ENCODE measurements at places on chromosomes 4 and X.

DNA sequence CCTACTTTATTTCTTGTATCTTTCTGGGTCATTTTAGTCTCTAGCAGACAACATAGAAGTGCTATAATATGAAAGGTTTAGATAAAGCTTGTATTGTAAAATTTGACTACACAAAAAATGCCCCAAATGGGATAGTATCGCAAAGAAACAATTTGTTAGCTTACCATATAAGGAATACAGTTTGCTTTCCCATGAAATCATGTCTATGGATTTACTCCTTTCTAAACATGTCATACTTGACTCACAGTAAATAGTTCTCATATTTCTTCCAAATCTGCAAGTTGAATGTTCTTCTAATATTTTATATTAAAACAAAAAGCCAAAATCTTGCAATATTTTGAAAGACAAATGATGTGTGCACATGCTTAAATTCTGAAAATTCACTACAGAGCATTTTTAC is 103.9 kb downstream of the PPA2 start:
- no peak for DNase-seq

DNA sequence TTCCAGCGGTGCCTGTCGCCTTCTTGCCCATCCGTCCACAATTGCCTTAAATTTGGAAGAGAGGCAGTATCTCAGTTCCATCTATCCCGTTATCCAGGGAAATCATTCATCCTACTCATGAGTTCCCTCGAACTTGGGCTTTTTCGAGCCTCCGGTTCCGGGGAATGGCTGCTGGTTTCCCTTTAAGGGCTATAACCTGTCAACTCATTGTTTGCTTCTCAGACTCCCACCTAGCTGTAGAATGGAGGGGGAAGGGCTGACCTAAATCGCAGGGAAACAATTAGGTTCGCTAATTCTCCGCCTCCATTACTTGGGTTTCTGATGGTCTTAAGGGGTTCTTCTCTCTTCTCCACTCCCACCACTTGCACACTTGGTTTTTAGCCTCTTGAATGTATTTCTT is 1.2 kb downstream of the UCHL1 start:
- no peak for DNase-seq

DNA sequence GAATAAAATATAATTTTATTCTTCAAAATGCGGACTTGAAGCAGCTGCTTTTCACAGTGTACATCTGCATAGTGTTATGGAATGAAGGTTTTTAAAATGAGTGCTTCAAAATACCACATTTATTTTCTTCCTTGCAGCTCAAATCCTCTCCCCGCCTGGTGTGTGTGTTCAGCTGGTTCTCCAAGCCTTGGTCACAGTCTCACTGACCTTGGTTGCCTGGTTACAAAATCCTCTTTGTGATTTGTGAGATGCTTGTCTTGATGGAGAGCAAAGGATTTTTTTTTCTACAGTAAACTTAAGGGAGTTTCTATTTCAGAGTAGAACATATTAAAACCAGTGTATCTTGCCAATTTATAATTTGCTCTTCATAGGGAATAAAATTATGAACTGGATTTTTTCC is 139.2 kb downstream of the PCDH18 start:
- no peak for DNase-seq

DNA sequence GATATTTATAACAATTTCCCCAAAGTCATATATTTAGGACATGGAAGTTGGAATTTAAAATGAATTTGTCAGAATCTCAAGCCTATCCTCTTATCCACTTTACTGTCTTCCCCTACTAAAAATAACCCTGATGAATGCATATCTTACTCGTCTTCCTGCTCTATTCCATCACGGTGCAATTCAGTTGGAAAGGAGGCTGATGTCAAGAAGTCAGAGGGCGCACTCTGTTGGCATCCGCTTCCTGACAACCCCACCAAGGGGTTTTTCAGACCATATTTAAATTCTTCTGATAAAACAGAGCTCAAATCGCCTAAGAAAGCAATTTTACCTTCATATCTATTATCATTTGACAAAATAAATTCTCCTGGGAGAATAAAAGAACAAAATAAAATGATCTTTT is 233.5 kb downstream of the ARHGAP24 start:
- DNase-seq = no peak

GRCh38 chr4:109826719-109827118 is 1.1 kb upstream of the RRH start:
- peak; percentile 20 for DNase-seq

GRCh38 chr4:4408132-4408523 is 21.2 kb downstream of the NSG1 start:
- DNase-seq = no peak

DNA sequence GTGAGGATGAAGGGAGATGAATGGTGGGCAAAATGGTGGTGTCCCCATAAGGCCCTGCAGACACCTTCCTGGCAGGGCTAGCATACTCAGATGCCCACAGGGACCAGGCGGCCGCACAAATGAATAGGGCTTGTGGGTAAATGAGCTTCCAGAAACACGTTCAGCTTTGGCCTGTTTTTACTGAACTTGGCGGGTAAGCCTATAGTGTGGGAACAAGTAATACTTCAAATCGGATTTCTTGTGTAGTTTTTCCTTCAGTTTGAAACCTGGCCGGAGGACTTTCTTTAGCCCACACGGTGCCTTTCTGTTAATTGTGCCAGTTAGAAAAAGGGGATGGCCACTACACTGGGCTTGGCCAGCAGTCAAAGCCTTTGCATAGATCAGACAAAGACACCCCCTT is 22.8 kb downstream of the SMS start:
- DNase-seq = no peak

DNA sequence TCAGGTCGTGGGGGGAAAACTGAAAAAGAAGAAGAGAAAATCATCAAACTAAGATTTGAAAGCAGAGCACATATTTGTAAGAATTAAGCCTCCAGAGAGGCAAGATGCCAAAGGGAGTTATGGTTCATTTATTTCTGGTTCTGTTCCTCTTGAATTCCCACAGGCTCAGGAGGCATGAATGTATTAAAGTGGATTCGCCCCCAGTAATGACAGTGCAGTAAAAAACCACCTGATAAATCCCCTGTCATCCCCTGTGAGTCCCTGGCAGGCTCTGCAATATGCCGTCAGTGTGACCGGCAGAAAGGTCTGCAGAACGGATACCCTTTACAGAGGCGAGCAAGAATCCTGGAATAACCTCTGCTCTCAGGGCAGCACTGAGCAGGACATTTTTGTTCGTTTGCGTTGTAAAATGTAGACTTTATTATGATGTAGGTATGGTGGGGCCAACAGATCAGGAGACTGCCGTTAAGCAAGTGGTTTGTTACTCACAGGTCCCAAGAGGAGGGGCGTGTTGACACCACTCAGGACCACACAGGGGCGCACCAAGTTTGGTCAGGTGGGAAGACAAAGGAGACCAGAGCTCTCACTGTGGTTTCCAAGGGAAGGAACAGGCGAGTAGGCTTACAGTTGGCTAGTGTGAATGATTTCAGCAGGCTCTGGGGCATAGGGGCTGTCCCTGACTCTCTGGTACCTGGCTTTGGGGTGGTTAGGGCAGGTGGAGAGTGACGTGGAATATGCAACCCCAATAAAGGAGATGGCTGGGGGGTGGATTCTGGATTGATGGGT is 75.3 kb downstream of the DHRSX start:
- DNase-seq = no peak

DNA sequence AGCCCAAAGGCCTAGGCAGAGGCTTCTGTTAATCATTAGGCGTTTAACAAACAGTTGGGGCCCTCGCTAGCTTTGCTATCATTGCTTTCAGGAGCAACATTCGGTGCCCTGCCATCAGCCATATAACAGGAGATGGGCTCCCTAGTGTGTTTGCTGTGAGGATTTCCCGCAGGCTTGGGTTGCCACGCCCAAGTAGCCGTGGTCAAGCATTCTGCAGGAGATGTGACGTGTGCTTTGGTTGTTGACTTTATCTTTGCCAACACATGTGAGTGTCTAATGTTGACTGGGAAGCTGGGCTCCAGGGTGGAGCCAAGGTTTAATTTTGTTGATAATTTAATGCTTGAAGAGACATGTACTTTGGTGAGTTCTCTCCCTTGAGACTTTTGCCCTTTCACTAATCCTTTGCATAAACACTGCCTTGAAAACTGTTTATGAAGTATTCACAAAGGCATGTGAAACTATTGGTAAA is 184.6 kb upstream of the KIT start:
- peak; percentile 27 for DNase-seq

GRCh38 chrX:154484255-154485149 is 1.9 kb downstream of the UBL4A start:
- peak; percentile 15 for DNase-seq

GRCh38 chr4:86141161-86141560 is 218.7 kb downstream of the MAPK10 start:
- no peak for DNase-seq

GRCh38 chr4:61596606-61597340 is 396.6 kb downstream of the ADGRL3 start:
- DNase-seq = peak; percentile 6

DNA sequence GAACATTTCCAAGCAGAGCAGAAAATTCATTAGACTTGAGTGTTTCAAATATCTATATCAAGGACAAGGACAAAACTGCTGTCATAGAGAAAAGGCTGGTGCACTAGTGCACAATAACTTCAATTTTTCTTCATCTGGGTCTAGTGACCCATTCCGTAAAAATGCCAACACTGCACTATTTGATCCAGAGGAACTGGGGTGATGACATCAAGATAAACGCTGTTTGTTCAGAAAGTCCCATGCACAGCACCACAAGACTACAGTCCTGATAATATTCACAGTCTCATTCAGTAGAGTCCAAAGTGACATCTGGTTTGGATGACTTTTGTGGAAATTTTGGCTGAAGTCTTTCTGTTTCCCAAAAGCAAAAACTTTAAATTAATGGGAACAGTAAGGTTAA is 303.5 kb upstream of the GALNT7 start:
- DNase-seq = no peak

DNA sequence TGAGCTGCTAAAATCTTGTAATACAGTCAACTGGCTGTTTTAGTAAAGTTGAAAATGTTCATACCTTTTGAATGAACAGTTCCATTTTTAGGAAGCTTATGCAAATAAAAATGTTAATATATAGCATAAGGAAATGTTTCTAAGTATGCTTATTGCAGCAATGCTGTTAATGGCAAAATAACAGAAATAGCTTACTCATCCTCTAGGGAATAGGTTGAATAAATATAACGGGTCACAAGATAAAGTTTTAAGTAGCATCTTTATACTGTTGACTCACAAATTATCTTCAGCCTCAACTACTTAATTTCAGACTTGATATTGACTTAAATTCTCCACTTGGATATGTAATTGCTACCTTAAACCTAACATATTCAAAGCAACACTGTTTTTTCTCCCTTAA is 27.7 kb downstream of the HERC3 start:
- DNase-seq = no peak

- DNase-seq = peak; percentile 19
Observed at GRCh38 chr4:112083587-112084347, 61.5 kb upstream of the FAM241A start.

- DNase-seq = no peak
Observed at GRCh38 chr4:119244832-119245231, 32.3 kb downstream of the USP53 start.

DNA sequence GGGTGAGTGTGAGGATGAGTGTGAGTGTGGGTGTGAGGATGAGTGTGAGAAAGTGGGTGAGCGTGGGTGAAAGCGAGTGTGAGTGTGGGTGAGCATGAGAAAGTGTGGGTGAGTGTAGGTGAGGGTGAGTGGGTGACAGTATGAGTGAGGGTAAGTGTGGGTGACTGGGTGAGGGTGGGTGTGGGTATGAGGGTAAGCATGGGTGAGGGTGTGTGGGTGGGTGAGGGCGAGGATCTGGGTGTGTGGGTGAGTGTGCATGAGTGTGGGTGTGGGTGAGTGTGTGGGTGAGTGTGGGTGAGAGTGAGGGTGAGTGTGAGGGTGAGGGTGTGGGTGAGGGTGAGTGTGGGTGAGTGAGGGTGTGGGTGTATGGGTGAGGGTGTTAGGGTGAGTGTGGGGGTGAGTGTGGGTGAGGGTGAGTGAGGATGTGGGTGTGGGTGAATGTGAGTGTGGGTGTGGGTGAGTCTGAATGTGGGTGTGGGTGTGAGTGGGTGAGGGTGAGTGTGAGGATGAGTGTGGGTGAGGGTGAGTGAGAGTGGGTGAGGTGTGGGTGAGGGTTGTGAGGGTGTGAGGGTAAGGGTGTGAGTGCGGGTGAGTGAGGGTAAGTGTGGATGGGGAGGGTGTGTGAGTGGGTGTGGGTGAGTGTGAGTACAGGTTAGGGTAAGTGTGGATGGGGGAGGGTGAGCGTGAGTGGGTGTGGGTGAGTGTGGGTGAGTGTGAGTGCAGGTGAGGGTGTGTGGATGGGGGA is 48.9 kb downstream of the ING2 start:
- DNase-seq = no peak

DNA sequence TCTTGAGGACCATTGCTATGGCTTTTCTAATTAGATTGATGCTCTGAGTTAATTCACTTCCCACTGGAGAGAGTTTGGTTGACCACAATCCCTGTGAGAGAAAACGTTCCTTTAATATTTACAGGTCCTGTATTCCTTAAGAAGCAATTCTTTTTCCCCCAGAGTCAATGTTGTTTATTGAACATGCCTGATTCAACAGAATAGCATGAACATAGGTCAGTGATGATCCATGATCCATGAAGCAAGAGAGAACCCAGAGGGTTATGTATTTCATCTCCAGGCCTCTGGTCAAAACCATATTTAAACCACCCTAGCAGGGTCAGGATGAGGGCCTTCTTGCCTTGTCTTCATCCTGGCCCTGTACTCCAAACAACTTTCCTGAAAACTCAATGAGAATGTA is 39.4 kb upstream of the EFHC2 start:
- no peak for DNase-seq

- peak; percentile 91 for DNase-seq
Observed at GRCh38 chr4:154329939-154330338, 161.7 kb downstream of the DCHS2 start.

- DNase-seq = no peak
Observed at GRCh38 chr4:1471443-1472147, 65.4 kb upstream of the NKX1-1 start.

- no peak for DNase-seq
Observed at GRCh38 chr4:155626561-155626960, 40.1 kb upstream of the GUCY1A1 start.

- DNase-seq = no peak
Observed at GRCh38 chr4:138553001-138553845, 311.1 kb upstream of the SLC7A11 start.

- peak; percentile 48 for DNase-seq
Observed at GRCh38 chr4:47784222-47784621, 53.6 kb downstream of the CORIN start.

GRCh38 chr4:108674356-108674977 is 24.1 kb downstream of the OSTC start:
- no peak for DNase-seq

DNA sequence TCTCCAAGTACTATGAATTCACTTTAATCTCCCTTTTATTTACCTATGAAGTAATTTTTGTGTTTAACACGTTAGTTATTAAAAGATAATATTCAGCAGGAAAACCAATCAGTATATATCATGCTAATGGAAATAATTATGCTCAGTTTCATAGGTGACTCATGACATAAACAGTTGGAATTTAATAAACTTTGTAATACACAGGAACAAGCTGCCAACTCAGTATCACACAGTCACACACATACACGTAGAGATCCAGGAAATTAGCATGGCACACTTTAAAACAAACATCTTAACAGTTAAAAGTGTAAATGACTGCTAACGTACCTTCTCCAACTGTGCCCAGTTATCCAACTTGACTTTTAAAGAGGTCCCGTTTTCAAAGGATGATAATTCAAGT is 2.3 kb downstream of the SPATA4 start:
- peak; percentile 19 for DNase-seq
